ENCODE measurements at places on chromosomes 4 and X. TPM values are rescaled to one million over a fixed set of nuclear protein-coding genes. Genes with fewer than 3 reads are reported as not detected.
A peak's percentile ranks its signal among the peaks of the same experiment; 100 is the strongest.

DNA sequence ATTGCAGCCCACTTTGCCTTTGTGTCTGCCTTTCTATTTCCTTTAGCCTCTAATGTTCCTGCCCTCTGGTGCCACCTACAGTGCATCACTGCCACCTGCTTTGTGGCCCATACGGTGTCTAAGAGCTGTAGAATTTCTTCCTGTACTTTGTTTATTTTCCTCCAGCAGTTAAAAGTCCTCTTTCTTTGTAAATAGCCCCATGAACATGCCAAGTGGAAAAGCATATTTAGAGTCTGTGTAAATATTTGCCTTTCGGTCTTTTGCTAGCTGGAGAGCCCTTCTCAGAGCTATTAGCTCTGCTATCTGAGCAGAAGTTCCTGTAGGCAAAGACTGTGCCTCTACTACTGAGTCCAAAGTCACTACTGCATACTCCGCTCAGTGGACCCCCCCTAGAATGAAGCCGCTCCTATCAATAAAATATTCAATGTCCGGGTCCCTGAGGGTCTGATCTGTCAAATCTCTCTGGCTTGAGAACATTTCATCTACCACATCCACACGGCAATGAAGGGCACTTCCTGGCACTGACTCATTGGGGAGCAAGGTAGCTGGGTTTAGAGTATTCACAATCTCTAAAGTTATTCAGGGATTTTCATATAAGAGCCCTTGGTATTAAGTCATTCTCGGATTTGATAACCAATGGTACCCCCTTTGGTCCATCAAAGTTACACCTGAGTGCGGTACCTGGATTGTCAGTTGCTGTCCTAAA is 36.3 kb downstream of the SULT1E1 start:
- DNase-seq: no peak

DNA sequence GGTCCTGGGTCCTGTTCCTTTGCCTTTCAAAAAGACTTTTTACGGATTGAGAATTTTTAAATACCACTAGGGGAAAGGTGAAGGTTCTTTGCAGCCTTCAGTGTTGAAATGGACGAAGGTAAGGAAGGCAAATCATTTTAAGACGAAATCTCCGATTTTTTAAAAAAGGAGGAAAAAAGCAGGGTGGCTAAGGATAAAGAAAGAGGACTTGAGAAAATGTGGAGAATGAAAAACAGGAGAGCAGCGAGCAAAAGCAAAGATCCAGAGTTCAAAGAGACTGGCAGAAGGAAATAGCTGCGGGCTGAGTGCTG is 314 bp downstream of the EPHA5 start:
- no peak for DNase-seq

DNA sequence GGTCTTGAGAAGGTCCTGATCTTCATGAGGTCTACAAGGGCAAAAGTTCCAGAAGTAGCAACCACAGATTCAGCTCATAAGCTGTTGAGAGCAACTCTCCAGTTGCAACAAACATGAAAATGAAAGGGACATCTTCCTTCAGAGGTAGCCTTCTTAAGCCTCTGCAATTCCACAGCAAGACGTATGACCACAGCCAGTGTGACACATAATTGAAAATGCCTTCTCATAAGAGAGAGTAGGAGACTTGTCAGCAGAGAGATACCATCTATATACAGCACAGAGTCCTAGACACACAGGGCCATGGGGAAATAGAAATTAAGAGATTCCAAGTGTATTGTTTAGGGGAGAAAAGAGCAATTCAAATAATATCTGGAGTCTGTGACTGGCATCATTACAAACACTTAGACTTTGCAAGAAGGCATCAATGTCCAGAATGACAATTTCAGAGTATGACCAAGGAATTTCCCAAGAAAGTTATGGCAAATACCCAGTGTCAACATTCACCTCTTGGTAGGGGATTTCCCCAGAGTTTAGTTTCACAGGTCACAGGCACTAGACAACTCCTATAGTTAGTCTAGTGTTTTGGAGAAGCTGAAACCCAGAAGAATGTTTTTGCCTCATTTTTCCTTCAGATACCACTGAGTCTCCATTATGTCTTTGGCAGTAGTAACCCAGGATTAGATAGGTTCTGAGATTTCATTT is 340.3 kb downstream of the ZNF674 start:
- no peak for DNase-seq

Gene HGFAC
- 0.32 TPM for total RNA-seq

DNA sequence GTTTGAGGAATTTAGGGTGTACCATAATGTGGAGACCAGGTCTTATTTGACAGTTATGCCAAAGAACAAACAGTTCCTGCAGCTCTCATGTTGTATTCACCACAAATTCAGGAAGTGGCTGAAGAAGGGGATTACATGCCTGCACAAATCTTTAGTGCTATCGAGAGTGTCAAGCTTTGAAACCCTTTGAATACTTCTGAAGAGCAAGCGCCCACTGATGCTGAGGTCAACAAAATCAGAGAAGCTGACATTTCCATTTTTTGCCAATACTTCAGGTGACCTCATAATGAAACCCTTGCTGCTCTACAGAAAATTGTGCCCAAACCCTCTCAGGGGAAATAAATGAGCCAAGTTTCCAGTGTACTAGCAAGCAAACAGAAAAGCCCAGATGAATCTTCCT is 28.4 kb downstream of the PAK3 start:
- no peak for DNase-seq

Gene FGFR3
- total RNA-seq: 0.22 TPM

- DNase-seq: no peak
These were observed 38.9 kb downstream of the TLR10 start for GRCh38 chr4:38743866-38744265.

Gene KDR
- total RNA-seq: 11.9 TPM

DNA sequence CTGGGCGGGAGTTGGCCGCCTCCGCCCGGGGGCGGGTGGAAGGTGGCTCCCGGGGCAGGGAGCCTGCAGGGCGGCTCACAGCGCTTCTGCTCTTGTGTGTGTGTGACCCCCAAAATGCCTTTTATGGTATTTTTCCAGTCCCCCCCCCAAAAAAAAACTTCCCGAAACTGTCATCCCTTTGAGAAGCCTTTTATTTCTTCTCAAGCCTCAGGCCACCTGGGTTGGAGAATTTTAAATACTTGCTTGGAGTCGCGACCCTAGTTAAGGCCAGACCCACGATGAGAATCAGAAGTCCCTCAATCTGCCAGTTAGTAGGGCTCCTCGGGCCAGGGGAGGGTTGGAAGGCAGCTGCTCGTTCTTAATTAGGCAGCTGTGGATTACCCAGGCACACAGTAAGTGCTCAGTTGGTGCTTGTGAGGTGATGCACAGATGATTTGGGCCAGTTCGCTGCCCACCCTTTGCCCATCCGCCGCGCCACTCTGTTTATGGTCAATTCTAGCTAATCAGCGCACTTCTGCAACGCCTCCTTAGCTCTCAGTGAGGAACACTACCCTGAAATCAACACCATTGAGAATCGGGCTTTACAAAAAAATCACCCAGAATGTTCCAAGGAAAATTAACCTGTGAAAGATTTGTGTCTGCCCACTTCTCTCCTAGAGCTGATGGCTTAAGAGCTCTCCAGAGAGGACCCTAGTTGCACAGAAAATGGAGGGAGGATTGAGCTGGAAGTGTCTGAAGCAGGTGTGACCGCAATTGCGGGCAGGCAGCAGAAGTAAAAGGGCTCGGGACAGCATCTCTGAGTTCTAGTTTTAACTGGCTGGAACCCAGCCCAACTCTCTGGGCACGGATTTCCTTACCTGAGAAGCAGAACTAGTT is 648 bp upstream of the SCD5 start:
- no peak for DNase-seq

Gene PLRG1
- 45.5 TPM for total RNA-seq

- no peak for DNase-seq
These were observed 65.7 kb upstream of the CAMK2D start for GRCh38 chr4:113827285-113827684.

DNA sequence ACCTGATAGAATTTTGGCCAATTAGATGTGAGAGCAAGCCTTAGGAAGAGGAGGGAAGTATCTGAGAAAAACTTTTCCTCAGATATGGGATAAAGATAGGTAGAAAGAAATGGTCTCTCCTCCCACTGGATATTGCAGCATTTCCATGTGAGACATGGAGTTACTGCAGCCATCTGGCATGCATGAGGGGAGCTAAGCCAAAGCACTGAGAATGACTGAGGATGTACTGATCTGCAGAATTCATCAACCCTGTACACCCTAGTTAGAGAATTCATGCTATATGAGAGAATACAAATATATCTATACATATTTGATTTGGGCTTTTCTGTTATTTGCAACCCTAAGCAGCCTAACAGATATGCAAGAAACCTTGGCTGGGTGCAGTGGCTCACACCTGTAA is 52.5 kb upstream of the RPL34 start:
- DNase-seq: no peak

Gene ETDB
- not detected for total RNA-seq

DNA sequence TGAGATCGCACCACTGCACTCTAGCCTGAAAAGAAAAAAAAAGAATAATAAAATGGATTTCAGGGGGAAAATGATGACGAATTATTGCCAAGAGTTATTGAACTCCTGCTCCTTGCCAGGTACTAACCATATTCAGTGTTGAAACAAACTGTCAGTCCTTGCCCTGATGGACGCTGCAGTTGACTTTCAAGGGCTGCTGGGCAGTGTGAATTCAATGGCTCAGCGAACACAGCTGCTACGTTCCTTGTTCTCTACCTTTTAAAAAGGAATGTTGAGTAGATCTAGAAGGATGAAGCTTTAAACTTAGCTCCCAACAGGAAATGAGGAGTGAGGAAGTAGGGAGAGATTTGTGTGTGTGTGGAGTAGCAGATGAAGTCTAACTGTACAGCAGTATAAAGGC is 2.7 kb downstream of the LIMCH1 start:
- no peak for DNase-seq

GRCh38 chr4:144894573-144894972 is 203.4 kb downstream of the ANAPC10 start:
- peak; percentile 42 for DNase-seq

DNA sequence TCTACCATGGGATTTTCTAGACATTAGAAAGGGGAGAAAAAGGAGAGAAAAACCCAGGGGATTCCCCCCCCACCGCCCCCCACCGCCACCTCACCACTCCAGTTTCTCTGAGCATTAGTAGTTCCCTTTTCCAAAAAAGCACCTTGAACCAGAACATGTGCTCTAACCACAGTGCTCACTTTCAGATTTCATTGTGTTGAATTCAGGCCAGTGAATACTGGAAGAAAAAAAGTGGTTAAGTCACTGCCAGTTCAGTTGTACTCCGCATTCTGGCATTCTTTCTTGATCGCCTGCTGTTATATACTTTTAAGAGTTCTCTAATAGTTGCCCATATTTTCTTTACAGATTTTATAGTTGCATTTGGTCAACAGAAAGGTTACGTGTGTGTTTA is 40.9 kb downstream of the JADE3 start:
- no peak for DNase-seq

DNA sequence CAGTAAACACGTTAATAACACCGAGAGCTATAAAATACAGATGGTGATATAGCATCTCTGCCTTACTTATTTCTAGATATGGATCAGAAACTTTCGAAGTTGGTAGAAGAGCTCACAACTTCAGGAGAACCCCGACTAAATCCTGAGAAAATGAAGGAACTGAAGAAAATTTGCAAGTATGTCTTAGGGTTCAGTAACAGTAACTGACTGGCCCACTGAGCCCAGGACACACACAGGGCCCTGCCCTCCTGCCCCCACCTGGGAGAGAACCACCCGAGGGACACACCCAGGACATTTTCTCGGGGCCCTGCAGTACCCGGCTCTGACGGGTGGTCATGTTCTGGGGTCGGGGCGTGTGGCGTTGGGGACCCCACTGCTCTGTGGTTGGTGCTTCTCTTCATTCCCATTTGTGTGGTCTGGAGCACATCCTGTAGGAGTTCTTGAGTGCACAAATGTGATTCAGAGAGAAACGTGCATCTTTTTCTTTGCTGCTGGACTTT is 1.1 kb downstream of the UVSSA start:
- DNase-seq: no peak

- no peak for DNase-seq
These were observed 91.9 kb downstream of the SEL1L3 start for GRCh38 chr4:25770847-25771246.

DNA sequence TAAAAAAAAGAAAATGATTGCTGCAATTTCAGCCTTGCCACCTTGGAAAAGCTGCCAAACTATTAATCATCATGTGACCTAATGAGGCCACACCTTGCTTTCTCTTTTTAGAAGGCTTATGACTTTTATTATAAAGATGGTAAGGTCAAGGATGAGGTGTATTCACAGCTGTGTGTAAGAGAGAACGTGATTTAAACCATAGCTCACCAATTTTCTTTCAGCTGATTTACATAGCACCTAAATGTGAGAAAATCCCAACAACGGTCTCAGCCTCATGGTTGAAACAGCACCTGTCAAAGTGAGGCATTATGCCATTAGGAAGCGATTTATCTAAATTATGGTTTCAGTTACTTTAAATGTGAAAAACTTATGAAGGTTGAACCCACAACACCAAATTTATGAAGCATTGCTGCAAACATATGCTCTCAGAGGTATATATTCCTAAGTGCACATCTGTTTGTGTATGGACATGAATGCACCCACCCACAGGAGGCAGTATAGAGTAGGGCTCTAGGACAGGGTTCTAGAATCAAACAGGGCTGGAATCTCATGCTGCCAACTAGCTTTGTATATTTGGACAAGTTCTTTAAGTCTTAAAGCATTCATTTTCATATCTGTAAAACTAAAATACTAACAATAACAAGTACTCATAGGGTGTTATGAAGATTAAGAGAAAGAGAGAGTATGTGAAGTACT is 40.7 kb downstream of the ANXA3 start:
- DNase-seq: no peak

Gene RAI2
- 3.5 TPM for total RNA-seq

DNA sequence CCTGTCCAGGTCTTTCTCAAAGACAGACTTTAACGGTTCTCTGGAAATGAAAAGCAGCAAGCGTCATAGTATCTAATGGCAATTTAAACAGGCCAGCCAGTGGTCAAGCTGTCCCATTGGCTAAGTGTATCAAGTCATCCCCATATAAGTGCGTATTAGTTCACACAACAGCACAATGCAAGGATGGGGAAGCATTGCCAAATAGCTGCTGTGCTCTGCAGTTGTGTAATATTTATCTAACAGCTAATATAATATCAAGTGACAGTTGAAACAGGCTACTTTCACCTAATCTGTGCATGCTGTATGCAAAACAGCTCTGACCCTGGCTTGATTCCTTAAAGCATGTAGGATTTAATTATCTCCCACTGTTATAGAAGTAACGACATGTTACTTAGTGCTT is 134.8 kb upstream of the PPARGC1A start:
- DNase-seq: no peak

GRCh38 chr4:37659696-37660095 is 26.5 kb downstream of the RELL1 start:
- no peak for DNase-seq

DNA sequence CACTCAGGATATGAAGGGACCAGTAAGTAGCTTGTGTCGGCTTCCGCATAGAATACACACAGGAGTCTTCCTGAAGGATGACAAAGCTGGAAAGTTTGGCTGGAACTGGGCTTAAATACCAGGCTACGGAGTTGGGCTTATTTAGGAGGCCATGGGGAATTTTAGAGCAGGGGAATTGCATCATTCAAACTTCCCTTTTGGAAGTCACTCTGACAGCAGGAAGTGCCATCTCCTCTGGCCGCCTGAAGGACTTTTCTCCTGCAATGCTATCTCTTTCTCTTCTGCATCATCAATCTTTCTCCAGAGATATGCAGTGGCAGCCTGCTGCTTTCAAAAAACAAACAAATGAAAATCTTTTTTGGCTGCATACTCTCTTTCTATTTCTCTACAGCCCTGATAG is 48.4 kb upstream of the PAK3 start:
- DNase-seq: no peak

- no peak for DNase-seq
These were observed 34.2 kb downstream of the MMRN1 start for GRCh38 chr4:89928838-89929237.

Gene SOX3
- not detected for total RNA-seq

Gene RAB41
- not detected for total RNA-seq

Gene HSD17B13
- 0.10 TPM for total RNA-seq

- DNase-seq: no peak
These were observed 320.4 kb downstream of the HNRNPD start for GRCh38 chr4:82053396-82053795.
